Stimulated activated CD8-positive, alpha-beta memory T cell treated with anti-CD3 and anti-CD28 coated beads, Interleukin-12 subunit alpha, Interleukin-12 subunit beta, amount 100 ng/mL, for 1 hour (primary cell): ENCODE measurements at places on chromosomes 1 and 21.

DNA sequence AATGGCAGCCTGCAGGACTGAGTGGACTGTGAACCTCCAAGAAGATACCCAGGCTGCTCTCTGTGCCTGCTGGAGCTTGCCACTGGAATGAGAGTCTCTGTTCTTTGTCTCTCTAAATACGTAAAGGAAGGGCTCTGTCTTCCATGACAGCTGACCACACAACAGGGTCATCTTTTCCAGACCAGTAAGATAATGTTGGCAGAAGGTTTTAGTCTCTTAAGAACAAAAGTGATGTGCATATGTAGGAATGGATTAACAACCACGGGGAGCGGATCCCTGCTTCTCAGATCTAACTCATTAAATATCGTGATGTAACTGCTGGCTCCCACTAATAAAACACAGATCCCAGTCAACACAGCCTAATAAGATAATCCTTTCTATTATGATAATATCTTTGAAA, 67.5 kb downstream of the MAP10 start:
- no peak for DNase-seq

- no peak for DNase-seq
These were observed 48.5 kb upstream of the B3GALT5 start for GRCh38 chr21:39564200-39564599.

GRCh38 chr1:158809256-158809655, 21.9 kb upstream of the MNDA start:
- DNase-seq: no peak

DNA sequence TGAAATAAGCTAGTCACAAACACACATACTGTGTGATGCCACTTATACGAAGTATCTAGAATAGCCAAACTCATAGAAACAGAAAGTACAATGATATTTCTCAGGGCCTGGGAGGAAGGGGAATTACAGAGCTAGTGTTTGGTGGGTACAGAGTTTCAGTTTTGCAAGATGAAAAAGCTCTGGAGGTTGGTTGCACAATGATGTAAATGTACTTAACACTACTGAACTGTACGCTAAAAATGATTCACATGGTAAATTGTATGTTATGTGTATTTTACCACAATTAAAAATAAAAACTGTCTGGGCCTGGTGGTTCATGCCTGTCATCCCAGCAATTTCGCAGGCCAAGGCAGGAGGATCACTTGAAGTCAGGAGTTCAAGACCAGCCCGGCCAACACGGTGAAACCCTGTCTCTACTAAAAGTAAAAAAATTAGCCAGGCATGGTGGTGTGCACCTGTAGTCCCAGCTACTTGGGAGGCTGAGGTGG, 15.3 kb upstream of the FHAD1 start:
- DNase-seq: no peak

DNA sequence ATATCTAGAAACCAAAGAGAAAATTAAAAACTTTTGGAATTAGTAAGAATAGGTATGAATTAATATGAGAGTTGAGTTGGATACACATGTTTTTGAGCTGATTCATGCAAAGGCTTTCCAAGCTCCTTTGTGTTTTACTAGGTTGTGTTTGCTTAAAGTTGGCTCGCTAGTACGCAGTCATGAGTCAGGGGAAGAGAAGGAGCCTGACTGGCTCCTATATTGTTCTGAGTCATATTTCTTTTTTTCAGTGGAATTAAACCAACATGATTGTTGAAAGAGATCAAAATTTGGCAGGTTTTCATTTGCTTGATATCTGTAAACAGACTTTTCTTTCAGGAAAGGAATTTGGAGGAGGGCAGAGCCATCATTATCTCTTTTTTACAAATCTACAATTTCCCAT, 66.7 kb downstream of the MAGI3 start:
- DNase-seq: no peak

GRCh38 chr1:39436842-39437241, 54.6 kb upstream of the BMP8A start:
- no peak for DNase-seq

- DNase-seq: no peak
These were observed 191.9 kb downstream of the AK5 start for GRCh38 chr1:77473690-77474089.

DNA sequence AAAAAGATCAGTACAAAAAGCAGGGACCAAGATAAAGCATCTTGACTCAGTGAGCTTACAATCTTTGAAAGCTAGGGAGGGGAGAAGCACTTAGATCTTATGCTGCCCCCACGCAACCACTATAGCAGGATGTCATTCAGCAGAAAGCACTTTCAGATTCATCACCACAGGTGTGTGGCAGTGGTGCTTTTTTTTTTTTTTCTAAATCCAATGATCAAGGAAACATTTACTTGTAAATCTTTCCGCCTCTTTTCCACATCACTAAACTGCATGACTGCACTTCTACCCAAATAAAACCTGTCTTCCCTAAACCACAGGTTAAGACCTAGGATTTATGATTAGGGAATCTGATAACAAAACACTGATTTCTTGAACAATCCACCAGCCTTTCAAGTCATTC, 154.8 kb downstream of the SLC45A1 start:
- no peak for DNase-seq

- no peak for DNase-seq
These were observed 5.9 kb upstream of the A3GALT2 start for GRCh38 chr1:33326785-33327184.

DNA sequence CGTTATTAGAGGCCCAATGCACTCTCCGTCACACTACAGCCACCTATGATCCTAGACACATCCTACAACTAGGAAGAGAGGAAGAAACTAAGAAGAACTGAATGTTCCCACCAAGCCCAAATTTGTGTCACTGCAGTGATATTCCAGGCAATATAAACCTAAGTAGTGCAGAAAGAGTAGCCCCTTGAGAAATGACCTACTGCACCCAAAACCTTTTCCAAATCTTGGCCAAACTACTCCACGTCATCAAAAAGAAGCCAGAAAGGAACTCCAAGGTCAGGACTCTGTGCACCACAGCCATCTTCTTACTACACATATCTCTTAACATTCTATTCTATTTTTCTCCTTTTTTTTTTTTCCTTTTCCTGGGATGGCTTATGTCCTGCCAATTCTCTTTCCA, 60.2 kb downstream of the ADAMTS1 start:
- DNase-seq: no peak

- DNase-seq: no peak
These were observed 267.7 kb downstream of the PRDM2 start for GRCh38 chr1:13967707-13968106.

DNA sequence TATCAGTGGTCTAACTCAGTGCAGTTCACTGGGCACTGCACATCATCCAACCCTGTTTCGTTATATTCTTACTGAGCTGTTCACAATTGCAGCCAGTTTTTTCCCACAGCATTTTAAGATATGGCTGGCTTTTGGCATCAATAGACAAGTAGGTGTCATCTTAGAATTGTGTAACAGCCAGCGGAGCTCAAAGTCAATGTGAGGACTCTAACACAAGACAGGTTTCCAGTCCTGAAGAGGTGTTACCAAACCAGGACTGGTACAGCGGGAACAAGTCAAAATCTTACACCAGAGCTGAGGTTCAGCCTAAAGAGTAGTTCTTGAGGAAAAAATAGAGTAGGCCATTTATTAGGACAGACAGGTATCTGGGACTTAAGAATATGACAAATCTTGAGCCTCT, 313.3 kb downstream of the SEC16B start:
- no peak for DNase-seq

DNA sequence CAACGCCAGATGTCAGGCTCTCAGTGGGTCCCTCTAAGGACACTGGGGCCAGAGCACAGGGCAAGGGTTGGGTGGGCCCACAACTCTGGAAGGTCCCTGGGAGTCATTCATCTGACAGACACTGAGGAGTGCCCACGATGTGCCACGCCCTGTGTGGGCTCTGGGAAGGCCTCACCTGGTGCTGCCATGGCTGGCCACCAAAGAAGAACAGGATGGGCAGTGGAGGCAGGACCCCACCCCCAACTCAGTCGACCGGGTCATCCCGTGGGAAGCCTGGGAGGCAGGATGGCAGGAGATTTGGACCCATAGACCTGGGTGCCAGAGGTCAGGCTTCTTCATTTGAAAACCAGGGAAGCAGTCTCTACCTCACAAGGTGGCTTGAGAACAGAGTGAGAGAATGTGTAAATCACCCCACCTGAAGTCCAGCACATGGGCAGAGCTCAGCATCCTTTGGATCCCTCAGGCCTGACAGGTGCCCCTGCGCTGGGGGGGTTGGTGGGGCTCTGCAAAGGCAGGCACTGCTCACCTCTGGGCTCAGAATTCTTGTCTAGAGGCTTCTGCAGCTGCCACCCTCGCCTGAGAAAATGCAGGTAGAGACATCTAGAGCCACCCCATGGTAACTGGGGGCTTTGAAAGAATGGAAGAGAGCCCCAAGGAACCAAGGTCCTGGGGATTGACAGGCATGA, 1.2 kb upstream of the SELENON start:
- DNase-seq: no peak

GRCh38 chr21:45464309-45464708, 59.3 kb downstream of the COL18A1 start:
- no peak for DNase-seq

DNA sequence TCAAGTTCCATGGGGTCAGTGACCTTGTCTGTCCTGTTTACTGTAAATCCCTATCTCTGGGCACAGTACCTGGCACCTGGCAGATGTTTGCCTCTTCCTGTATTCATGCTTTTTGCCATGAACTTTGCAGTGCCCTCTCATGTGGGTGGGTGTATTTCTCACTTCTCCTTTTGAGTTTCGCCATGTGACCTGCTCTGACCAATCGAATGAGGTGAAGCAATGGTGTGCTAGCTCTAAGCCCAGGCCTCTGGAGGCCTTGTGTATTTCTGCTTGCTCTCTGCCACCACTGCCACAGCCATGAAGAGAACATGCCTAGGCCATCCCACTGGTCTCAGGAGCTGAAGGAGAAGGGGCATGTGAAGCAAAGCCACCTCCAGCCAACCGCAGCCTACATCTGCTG, 185.5 kb upstream of the ZC3H12A start:
- no peak for DNase-seq

- no peak for DNase-seq
These were observed 9.8 kb downstream of the CACNA1E start for GRCh38 chr1:181493166-181493565.

DNA sequence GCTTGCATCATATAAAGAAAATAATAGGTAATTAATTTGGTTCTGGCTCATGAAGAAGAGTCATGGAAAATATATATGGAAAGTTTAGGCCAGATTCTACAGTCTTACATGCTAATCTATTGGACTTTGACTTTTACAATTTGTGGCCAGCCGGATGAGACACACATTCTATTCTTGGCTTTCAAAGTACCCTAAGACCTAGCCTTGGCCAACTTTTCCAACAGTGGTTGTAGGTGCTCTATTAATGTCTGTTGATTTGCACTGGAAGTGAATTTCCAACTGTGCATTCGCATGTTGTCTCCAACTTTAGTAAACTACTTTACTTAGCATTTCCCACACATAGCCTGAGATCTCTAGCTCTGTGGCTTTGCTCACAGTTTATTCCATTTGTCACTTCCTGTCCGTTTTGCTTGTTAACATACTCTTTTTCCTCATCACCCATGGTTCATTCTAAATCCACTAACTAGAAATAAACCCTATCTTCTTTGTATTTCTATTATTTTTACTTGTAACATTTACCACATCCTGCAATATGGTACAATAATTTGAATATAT, 644.0 kb downstream of the PTPRC start:
- no peak for DNase-seq

GRCh38 chr1:107842241-107842640, 122.7 kb downstream of the VAV3 start:
- DNase-seq: no peak

GRCh38 chr1:172990598-172991215, 60.0 kb downstream of the TNFSF18 start:
- DNase-seq: no peak

GRCh38 chr1:1594602-1595260, 5.2 kb downstream of the FNDC10 start:
- DNase-seq: no peak

DNA sequence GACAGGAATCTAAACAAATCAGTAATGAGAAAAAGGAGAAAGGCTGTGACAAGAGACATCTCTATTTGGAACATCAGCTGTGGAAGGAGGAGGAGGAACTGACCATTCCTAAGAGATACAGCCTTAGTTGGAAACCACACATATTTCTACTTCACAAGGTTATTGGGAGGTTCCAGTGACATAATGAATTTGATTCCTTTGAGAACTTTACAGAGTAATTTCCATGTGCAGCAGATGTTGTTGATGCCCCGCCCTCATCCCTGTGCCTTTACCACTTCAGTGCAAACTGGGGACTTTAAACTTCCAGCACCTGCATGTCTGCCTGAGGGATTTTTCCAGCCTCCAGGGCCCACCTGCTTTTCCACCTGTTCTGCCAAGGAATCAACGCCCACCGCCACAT, 9.3 kb upstream of the ST6GALNAC5 start:
- DNase-seq: no peak

GRCh38 chr1:223621312-223621734, 44.2 kb downstream of the CAPN8 start:
- no peak for DNase-seq

DNA sequence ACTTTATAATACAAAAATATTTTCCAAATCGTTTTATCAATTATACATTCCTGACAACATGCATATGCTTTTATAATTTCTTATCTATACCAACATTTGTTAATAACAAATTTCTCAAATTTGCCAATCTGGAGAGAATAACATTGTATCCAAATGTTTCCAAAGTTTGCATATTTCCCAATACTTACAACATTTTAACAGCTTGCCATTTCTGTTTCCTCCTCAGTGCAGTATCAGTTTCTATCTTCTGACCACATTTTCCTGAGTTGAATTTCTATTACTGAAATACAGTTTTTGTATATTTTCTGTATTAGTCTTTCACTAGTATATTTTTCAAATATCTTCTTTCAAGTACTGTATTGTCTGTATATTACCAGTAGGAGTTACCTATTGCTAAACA, 1594.3 kb downstream of the PLA2G4A start:
- DNase-seq: no peak

DNA sequence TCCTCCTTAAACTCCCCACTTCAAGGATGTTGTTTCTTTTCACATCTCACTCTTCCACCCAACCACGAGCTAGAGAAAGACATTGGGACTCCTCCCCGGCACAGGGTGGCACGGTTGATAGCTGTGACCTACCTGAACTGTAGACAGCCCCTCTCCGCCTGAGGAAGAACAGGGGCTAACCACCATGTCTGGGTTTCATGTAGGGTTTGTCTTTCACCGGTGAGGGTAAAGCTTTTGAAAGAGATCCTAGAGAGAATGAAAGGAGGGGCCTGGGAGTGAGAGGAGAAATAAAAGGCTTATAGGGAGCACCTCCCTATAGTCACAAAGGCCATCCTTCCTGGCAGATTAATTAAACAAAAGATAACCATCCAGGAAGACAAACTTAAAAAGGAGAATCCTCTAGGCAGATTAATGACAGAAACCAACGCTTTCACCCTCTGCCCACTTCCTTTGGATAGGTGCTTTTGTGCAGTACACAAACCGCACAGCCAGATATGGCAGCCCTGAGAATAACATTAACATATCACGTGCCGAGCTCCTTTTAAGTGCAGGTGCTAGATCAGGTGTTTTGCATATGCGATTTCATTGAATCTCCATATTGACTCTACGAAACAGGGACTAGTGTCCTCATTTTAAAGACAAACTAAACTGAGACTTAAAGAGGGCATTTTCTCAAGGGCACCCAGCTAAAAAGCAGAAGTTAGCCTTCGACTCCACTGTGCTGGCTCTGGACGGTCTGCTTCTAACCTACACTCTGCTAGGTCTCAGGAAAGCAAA, 178.1 kb upstream of the RUNX1 start:
- DNase-seq: no peak
